Central memory CD4-positive, alpha-beta T cell (primary cell): ENCODE measurements at places on chromosomes 16 and 17.

GRCh38 chr17:43979011-43979410, 25.3 kb upstream of the PYY start:
- no peak for DNase-seq

DNA sequence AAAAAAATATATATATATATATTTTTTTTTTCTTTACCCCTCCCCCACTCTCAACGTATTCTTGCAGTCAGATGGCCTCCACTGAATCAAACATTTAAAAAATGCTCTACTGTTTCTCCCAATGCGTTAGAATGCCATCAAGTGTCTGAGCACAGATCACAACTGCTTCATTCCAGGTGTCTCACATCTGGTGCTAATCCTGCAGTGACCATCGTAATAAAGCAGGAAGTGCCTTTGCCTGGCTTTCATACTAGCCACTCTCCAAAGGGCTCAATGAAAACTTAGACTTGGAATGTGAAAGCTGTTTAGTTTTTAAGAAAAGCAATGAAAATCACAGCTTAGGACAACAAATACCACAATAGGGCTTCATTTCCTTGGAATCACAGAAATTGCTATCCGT, 37.2 kb downstream of the SKAP1 start:
- no peak for DNase-seq

DNA sequence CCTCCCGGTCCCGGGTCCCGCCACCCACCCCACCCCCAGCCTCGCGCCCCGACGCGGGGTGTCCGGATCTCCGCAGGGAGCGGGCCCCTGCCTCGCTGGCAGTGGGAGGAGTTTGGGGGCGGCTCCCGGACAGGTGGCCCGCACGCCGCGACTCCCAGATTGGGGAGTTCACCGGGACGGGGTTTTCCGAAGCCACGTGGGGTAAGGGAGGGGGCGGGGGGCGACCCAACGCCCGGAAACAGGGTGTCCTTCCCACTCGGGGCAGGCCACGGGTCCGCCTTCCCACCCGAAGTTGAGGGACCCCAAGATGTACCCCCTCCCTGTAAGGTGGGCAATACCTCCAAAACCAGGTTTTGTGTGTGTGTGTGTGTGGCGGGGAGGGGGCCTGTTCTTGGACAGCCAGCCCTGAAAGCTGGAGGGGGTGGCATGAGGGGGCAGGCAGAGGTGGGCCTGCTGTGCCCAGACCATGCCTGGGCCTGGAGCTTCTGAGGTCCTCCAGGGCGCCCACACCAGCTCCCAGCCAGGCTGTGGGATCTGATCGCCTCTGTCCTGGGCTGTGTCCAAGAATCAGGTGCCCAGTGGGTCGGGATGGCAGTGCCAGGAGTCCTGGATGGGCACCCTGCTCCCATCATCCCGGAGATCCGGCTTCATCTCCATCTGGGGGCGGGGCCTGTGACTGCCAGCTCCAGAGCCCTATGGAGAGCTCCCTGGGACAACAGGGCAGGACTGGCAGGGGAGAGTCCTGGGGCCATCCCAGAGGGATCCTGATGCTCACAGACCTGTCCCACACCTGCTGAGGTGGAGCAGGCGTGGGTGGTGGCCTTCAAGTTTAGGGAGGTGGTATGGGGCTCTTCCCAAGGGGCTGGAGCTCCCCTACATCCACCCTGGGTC, 767 bp downstream of the SYNGR2 start:
- peak; percentile 52 for DNase-seq

DNA sequence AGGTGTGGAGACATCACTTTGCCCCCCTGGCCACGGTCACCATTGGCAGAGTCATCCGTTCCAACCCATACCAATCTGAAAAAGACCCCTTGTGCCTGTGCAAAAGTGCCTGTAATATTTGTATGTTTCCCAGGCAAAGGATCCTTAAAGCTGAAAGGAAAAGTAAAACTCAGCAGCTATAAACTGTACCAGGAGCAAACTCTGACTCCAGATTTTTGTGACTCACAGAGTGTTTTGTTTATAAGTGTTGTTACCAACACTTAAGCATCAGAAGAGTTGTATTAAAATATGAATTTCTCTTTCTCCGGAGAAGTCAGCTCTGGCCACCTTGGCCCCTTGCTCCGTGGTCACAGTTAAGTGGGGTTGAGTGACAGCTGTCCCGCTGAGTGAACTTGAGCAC, 75.9 kb downstream of the IRX6 start:
- no peak for DNase-seq

- no peak for DNase-seq
Observed at GRCh38 chr16:62077998-62078397, 41.8 kb upstream of the CDH8 start.
